NCI-H2227 treated with DMSO at 0.1 percent for 48 hours (cell line): ENCODE measurements at places on chromosomes 3 and 15.

- no peak for DNase-seq
These were observed 17.8 kb upstream of the ZNF774 start for GRCh38 chr15:90334304-90334731.

GRCh38 chr15:72060687-72061250 is 57.2 kb downstream of the MYO9A start:
- no peak for DNase-seq

DNA sequence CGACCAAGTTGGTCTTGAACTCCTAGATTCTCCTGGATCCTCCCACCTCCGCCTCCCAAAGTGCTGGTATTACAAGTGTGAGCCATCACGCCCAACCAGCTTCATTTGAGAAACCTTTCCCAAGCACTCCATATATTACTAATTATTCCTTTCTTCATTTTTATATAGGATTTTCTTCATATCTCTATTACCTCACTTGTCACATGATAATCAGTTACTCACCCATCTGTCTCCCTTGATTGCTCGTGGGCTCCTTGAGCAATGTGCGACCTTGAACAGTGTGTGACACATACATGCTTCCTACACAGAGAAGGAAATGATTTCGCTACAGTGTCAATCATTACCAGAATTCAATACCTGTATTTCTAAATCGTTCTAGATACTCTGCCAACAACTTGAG is 110.7 kb upstream of the C2CD4B start:
- no peak for DNase-seq

DNA sequence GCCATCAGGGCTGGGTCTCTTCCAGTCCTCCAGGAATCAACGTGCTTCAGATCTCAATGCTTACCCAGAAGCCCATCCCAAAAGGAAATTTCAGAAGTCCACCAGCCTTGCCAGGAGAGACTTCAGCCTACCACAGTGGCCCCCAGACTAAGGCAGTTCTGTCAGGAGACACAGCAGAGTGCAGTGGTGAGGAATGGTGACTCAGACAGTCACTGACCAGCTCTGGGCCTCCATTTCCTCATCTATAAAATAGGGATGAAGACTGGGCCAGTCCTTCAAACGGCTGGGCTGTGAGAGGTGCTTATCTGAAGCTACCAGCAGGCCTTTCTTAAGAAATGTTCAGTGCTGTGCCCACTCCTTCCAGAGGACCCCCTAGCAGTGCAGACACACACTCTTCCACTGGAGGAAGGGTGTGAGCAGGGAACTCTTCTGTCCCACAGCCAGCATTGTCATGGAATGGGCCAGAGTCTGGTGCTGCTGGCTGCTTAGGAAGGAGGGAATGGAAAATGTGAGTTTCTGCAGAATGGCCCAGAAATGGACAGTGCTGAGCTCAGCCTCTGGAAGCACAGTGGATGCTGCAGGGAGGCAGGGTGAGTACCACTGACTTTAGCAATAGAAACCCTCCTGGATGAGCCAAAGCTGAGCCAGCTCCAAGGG is 41.6 kb upstream of the DUSP7 start:
- DNase-seq: no peak

DNA sequence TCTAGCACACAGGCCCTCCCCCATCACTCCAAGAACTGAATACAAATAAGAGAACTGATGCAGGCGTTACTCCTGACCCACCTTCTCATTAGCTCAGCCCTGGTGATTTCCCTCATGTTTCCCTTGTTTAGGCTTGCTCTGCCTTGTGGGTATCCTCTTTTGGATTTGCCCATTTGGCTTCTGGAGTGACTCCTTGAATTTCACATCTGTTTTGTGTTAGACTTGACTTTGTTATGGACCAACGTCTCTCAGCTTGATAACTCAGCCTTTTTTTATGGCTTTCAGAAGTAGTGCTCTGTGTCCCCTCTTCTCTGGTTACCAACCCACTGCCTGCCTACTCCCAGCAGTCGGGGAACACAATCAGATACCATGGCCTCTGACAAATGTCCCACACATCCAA is 11.3 kb upstream of the TMOD3 start:
- DNase-seq: no peak

DNA sequence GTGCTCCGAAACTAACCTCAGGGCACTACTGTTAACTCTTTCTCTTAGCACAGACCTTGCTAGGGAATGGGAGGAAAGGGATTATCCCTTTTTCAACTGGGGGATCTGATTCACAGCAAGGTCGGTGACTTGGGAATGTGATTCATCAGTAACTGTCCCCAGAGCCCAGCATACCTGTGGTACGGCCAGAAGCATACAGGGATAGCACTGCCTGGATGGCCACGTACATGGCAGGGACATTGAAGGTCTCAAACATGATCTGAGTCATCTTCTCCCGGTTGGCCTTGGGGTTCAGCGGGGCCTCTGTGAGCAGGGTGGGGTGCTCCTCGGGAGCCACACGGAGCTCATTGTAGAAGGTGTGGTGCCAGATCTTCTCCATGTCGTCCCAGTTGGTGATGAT is 2.3 kb downstream of the ACTC1 start:
- DNase-seq: no peak

DNA sequence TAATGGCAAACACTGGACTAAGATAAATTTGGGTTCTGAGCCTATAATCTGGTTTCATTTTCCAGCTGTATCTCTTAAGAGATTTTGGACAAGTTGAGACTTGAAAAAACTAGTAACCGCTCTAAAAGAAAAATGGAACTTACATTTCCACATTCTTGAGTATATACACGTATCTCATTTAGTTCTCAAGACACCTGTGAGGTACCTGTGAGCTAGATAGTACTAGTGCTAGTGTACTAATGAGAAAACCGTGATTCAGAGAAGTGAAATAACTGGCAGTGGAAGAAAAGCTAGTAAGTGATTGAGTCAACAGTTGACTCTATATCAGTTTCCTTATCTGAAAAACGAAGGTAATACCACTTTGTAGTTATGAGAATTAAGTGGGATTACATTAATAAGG is 62.2 kb upstream of the PAQR5 start:
- no peak for DNase-seq
